NCI-H1092 (cell line): ENCODE measurements at places on chromosomes 12 and 14.

- peak; percentile 29 for DNase-seq
Measured at GRCh38 chr12:46473634-46474329, 101.2 kb upstream of the SLC38A2 start.

DNA sequence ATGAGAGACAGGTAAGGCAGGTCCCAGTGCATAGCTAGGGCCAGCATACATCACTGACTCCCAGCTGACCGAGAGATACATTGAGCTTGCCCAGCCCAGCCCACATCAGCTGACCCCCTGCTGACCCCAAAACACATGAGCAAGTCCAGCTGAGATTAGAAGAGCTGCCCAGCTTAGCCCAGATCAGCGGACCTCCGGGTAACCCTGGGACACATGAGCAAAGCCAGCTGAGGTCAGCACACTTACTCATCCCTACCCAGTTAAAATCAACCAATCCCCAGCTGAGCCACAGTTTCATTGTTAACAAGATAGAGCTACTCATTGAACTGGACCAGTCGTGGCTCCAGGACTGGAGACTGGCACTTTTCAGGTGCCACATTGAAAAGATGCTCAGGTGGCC, 21.8 kb upstream of the FBXO34 start:
- no peak for DNase-seq

GRCh38 chr14:57486767-57487379, 6.8 kb downstream of the CCDC198 start:
- DNase-seq: peak; percentile 52

- DNase-seq: no peak
Measured at GRCh38 chr14:95663226-95663797, 22.9 kb upstream of the TCL1B start.

DNA sequence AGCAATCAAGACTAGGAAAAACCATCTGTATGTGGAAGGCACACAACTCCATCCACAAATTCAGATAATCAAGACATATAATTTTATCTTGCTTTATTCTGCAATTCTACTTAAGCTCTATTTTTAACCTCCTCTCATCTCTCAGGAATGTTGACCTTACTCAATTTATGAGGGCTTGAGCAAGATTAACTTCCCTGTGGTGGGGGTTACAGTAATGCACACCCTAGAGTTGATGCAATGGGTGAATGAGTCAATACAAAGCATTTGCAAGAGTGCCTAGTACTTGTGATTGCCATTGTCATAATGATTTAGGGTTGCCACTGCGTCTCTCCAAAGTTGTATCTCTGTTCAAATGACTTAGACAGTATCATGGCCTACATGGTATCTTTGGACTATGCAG, 1598.4 kb upstream of the TMEM132C start:
- DNase-seq: no peak
